ENCODE measurements at places on chromosomes 3 and 15. TPM values are rescaled to one million over a fixed set of nuclear protein-coding genes. Genes with fewer than 3 reads are reported as not detected.

The MESP1 gene
- 5.5 TPM for total RNA-seq

The RETNLB gene
- total RNA-seq: not detected

The CCDC33 gene
- not detected for total RNA-seq

- DNase-seq: no peak
Observed at GRCh38 chr15:76974456-76975036, 20.4 kb upstream of the PSTPIP1 start.

GRCh38 chr3:133964547-133964946 is 65.2 kb downstream of the SLCO2A1 start:
- DNase-seq: no peak

GRCh38 chr15:74564182-74564581 is 23.2 kb downstream of the ARID3B start:
- no peak for DNase-seq

Measured in dorsolateral prefrontal cortex (tissue), 122 donors.